ENCODE measurements at places on chromosomes 5 and 9.

GRCh38 chr9:122090981-122091380 is 2.1 kb downstream of the TTLL11 start:
- DNase-seq = no peak

- DNase-seq = no peak
Observed at GRCh38 chr9:7304627-7304995, 495.0 kb downstream of the DMAC1 start.

DNA sequence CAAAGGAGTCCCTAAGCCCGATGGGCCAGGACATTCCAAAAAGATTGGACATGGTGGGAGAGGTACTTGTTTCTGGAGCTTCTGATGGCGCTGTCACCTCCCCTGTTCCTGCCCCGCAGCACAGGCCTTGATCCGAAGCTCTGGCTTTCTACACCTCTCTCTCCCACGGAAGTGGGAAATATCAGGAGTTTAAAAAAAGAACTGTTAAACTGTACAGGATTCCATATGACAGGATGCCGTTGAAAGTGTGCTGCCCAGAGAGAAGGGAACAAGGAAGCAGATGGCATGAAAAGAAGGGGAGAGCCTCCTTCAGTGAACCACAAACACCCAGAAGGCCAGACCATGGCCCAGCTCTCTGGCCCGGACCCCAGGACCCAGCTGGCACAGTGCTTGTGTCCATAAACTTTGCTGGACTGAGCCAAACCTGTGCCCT is 26.8 kb upstream of the SLC2A8 start:
- no peak for DNase-seq

DNA sequence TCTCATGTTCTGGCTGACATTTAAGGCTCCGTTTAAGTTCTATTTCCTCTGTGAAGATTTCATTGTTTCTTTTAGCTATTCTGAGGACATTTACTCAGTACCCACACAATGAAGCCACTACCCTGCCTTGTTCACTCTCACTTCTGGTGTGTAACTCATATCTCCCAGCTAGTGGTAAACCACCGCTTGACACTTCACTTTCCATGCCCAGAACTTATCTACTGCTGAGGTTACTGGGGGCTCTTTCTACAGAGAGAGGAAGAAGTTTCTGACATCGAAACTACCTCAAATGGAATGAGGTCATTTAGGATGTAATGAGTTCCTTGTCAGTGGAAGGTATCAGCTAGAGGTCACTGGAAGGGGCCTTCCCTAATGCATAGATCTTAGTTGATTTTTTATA is 501.5 kb downstream of the DMAC1 start:
- DNase-seq = no peak

GRCh38 chr5:156825688-156826087 is 24.4 kb upstream of the PPP1R2B start:
- DNase-seq = no peak

GRCh38 chr5:144368556-144368955 is 197.9 kb downstream of the KCTD16 start:
- peak; percentile 8 for DNase-seq

DNA sequence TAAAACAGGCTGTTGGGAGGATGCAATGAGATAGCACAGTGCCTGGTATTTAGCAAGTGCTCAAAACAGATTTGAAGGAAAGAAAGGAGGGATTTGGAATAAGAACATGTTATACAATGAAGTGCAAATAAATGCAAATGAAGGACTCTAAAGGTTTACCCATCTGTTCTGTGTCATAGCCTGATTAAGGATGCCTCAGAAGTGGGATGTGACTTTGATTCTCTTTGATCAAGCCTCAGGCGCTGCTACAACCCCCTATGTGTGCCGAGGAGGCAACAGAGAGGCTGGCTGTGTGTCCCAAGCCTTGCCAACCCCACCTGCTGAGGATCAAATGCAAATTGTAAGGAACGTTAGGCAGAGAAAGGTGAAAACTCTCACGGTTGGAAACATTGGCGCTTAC is 27.2 kb downstream of the GGTA1 start:
- no peak for DNase-seq

DNA sequence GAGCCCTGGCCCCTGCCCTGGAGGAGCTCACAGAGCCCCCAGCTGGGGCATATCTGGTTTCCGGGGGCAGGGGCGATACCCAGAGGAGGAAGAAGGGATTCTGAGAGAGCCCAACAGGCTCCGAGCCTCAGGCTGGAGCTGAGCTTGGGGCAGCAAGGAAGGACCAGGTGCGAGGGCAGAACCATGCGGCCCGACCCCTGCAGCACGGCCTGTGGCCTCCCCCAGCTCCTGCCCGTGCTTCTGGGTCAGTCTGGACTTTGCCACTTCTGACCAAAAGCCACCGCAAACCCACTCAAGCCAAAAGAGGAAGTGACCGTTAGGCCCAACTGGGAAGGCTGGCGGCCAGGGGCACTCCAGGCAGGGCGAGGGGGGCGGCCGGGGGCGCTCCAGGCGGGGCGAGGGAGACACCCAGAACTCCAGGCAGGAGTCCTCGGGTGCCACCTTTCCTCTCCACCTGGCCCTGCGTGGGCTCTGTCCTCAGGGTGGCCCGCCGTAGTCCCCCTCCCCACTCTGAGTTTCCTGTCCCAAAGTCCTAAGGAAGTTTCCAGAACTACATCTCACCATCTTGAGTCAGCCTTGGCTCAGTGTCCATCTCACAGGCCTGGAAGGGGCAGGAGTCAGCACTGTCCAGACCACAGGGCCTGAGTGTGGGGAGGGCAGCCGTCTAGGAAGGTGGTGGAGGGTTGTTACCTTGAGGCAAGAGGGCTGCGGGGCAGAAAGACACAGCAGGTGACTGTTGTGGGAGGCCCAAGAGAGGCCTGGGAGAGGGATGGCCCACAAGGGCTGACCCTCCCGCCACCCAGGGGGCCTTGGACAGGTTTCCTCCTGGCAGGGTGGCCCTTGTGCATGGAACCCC is 946 bp upstream of the LTC4S start:
- peak; percentile 68 for DNase-seq

DNA sequence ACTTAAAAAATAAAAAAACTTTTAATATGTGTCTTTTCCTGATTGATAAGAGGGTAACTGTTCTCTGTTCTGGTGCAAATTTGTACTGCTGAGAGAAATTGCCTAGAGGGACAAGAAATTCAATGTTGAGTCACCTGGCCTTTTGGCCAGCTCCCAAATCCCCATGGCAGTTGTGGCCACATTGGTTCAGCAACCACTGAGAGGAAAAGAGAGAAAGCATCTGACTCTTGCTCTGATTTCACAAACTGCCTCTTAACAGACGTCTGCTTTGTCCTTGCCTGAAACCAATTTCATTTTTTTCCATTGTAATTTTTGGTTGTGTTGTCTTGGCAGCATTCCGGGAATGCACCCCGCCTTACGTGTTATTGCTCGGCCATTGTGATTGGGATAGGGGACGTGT is 42.4 kb downstream of the NTRK2 start:
- DNase-seq = no peak

- no peak for DNase-seq
Observed at GRCh38 chr9:124869986-124870560, 8.1 kb downstream of the ARPC5L start.

GRCh38 chr5:173330338-173331206 is 2.4 kb upstream of the STC2 start:
- no peak for DNase-seq

GRCh38 chr5:94690778-94691177 is 72.3 kb downstream of the SLF1 start:
- no peak for DNase-seq

GRCh38 chr9:138020795-138021182 is 143.2 kb downstream of the CACNA1B start:
- peak; percentile 59 for DNase-seq

GRCh38 chr9:70092190-70092589 is 48.5 kb downstream of the MAMDC2 start:
- no peak for DNase-seq

DNA sequence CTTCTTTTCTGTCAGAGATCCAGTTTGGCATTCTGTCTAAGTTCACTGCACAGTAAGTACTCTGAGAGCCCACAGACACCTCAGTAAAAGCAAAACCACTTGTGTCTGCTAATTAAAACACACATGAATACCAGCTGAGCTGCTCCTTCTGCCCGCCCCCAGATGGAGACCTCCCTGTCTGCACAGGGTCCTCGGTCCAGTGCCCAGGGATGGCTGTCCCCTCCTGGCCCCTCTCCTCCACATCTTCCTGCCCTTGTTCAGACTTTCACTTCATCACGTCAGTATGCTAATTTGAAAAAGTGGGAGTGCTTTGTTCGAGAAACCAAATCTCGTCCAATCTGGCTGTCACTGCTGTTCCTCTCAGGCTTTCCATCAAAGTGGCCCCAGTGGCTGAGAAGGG is 43.5 kb downstream of the LIX1 start:
- DNase-seq = no peak

DNA sequence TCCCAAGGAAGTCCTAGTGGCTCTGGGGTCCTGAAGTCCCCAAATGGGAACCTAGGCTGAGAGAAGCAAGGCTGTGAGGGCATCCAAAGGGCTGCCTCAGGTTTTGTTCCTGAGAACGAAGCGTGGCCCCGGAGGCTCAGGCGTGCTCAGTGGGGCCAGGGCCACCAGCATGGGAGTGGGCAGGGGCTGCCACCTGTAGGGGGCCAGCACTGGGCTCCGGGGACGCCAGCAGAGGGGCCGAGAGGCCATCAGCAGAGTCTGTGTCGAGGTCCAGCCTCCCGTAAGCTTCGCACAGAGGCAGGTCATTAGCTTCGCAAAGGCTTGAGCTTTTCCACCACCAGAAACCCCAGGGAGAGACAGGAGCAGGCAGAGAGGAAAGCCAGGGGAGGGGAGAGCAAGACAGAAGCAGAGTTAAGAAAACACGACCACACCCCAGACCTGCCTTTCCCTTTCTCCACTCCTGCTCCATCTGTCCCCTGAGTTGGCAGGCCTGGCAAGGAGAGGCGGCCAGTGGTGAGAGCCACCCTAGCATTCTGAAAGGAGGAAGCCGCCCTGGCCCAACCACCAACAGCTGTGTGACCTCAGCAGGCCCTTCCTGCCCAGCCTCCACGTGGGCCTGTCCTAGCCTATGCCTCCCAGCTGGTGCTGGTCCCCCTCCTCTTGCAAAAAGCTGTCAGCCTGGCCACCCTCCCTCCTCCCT is 5.5 kb upstream of the SURF6 start:
- DNase-seq = peak; percentile 91

- no peak for DNase-seq
Observed at GRCh38 chr9:82209797-82210470, 221.4 kb downstream of the SPATA31D1 start.

- DNase-seq = no peak
Observed at GRCh38 chr5:17120209-17120608, 97.2 kb upstream of the BASP1 start.

DNA sequence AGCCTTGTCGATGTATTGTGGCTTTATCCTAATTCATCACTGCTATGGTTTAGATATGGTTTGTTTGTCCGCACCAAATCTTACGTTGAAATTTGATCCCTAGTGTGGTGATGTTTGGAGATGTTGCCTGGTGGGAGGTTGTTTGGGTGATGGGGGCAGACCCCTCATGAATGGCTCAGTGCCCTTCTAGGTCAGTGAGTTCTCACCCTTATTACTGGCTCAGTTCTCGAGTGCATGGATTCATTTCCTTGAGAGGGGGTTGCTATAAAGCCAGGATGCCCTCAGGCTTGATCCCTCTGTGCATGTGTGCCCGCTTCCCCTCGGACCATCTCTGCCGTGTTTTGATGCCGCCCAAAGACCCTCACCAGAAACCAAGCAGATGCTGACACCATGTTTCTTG is 114.4 kb downstream of the CHSY3 start:
- no peak for DNase-seq

DNA sequence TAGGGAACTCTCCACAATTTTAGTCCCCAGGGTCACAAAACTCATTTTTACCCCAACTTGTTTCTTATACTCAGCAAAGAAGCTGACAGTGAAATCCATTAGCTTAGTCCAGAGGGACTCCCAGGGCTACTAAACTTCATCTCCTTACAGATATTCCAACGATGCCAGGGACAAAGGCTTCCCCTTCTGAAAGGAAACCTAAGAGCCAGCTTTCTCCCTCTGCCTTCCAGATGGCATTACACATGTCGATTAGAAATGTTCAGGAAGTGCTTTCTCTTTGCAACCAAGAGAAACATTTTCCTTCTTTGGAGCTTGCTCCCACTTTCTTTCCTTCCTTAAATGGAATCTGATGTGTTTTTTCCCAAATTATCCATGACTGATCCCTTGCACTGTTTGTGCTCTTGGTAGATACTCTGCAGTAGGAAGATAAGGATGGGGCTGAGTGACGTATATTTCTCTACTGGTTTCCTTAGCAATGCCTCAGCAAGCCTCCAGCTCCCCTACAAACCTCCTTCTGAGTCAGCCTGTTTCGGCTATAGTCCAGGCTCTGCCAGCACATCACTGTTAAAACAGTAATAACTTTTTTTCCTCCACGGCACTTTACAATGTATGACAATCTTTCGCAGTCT is 43.0 kb upstream of the HTR4 start:
- DNase-seq = no peak

All from left lung (tissue), 14 donors.